Left lobe of liver (tissue), 2 donors: ENCODE measurements at places on chromosomes 16 and 17. TPM values are rescaled to one million over a fixed set of nuclear protein-coding genes. Genes with fewer than 3 reads are reported as not detected.

DNA sequence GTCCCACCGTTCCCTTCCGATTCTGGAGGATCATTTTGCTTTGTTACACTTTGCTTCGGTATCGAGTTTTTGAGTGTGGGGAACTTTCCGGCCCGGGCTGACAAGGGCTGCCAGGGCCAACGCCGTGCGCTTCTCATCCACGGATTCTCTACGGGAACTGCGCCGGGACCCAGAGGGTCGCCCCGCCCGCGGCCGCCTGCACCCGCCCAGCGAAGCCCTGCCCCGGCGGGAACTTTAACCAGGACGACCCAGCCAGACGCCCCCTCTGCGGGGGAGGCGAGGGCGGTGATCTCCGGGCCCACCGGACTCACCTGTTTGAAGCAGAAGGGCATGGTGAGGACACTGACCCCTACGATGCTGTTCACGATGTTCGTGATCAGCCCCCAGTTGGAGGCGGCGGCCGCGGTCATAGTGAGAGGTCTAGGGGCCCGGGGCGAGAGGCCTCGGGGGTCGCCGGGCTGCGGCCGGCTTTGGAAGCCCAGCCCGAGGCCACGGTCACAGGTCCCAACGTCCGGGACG, 536 bp downstream of the SLC38A10 start:
- DNase-seq: peak; percentile 62

- no peak for DNase-seq
Observed at GRCh38 chr17:29212681-29213121, 32.5 kb upstream of the MYO18A start.

DNA sequence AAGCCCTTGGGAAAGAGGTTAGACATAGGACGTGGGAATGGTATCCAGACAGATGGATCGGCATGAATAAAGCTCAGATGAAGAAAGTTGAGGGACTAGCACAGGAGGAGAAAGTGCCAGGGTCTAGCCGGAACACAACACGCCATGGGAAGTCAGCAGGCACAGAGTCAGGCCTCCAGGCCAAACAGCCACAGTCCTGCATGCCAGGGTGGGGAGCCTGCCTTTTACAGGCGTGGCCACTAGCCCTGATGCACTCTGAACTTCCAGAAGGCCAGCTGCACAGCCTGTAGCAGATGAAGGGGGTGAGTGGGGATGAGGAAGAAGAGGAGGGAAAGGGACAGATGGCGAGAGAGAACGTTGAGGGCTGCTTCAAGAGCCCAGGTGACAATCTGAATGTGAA, 5.2 kb downstream of the B9D1 start:
- DNase-seq: no peak

GRCh38 chr17:79728908-79729471, 1.8 kb upstream of the ENPP7 start:
- no peak for DNase-seq

- DNase-seq: no peak
Observed at GRCh38 chr16:35598696-35599332, 2139.4 kb downstream of the TP53TG3F start.

DNA sequence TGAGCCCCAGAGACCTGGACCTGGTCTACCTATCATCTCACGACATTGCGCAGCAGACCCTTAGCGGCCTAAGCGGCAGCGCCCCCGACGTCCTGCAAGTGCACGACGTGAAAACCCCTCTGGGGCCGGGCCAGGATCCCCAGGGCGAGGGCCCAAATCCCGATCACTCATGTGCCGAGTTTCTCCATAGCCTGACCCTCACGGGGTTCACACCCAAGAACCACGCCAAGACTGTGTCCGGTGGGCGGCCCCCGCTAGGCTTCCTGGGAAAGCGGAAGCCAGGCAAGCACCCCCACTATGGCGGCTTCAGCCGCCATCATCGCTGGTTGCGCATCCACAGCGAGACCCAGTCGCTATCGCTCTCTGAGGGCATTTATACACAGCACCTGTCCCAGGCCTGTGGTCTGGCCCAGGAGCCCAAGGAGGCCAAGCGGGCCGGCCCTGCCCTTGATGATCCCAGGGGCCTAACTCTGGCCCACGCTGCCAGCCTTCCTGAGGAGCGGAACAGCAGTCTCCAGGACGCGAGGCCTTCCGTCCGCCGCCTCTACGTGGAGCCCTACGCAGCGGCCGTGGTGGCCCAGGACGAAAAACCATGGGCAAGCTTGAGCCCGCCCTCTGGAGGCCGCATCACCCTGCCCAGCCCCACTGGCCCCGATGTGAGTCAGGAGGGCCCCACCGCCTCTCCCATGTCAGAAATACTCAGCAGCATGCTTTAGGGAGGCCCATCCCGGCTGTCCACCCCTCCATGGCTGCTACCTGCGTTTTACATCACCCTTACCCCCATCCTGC, 82.8 kb upstream of the NOG start:
- no peak for DNase-seq

GRCh38 chr16:78246559-78246958, 147.1 kb downstream of the WWOX start:
- DNase-seq: no peak

GRCh38 chr16:51898872-51899271, 648.1 kb downstream of the TOX3 start:
- DNase-seq: no peak

DNA sequence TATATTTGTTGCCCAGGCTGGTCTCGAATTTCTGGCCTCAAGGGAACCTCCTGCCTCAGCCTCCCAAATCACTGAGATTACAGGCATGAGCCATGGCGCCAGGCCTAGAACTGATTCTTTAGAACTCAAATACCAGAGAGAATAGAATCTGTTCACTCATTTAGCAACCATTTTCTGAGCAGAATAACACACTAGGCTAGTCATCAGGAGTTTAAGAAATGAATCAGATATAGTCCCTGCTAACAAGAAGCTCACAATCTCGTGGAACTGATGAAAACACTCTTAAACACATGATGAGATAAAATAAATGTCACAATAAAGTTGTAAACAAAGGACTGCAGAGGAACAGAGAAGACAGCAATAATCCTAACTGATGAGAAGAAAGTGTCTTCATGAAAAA, 55.8 kb upstream of the ADCY9 start:
- DNase-seq: no peak

- no peak for DNase-seq
Observed at GRCh38 chr17:72697602-72698146, 394.8 kb downstream of the SLC39A11 start.

GRCh38 chr16:89722392-89723278, 1.3 kb downstream of the ZNF276 start:
- peak; percentile 65 for DNase-seq

- DNase-seq: no peak
Observed at GRCh38 chr17:62720126-62720850, 87.8 kb downstream of the MARCHF10 start.

- DNase-seq: no peak
Observed at GRCh38 chr16:54270711-54271110, 15.9 kb downstream of the IRX3 start.

GRCh38 chr16:64919929-64920607, 201.8 kb downstream of the CDH11 start:
- no peak for DNase-seq

- DNase-seq: no peak
Observed at GRCh38 chr16:81254922-81255526, 16.5 kb downstream of the BCO1 start.

DNA sequence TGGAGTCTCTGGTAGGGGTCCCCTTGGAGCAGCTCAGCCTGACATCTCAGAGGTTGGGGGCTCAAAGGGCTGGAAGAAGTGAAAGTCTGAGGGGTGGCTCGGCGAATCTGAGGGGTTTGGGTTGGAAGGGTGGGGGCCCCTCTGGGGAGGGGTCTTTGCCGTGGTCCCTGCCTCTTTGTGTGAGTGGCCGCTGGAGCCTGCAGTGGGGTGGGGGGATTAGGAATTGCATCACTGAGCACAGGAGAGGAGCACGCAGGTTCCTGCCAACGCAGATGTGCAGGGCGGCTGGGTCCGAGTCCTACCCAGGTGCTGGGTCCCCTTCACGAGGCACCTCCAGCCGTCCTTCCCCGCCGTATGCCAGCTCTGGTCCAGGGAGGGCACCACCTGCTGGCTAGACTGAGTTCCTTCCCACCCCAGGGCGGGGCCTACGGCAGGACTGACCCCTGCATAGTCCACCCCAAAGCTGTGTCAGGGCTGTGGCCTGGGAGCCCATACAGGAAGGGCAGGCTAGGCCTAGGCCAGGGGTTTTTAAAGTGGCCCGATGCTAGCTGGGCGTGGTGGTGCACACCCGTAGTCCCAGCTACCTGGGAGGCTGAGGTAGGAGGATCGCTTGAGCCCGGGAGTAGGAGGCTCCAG, 9.9 kb downstream of the FMNL1 start:
- no peak for DNase-seq

DNA sequence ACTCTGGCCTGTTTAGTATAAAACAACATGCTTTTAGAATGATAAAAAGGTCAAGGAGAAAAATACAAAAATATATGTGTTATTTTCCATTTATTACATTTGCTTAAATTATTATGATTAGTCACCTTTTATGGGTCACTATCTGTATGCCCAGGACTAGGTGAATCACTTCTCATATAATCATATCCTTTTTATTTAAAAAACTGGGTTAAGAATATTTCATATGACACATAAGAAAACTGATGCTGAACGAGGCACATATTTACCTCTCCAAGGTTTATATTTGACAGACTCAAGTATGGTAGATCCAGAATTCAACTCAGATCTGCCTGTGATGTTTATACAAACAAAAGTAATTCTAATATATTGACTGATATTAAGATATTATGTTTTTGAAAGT, 134.5 kb downstream of the CDH8 start:
- DNase-seq: no peak

GRCh38 chr16:86661706-86662105, 83.4 kb downstream of the FOXL1 start:
- no peak for DNase-seq

GRCh38 chr16:70553645-70554044, 30.0 kb downstream of the SF3B3 start:
- no peak for DNase-seq

GRCh38 chr17:56629531-56630075, 36.1 kb downstream of the NOG start:
- no peak for DNase-seq

- no peak for DNase-seq
Observed at GRCh38 chr17:80885947-80886582, 105.6 kb upstream of the CHMP6 start.

DNA sequence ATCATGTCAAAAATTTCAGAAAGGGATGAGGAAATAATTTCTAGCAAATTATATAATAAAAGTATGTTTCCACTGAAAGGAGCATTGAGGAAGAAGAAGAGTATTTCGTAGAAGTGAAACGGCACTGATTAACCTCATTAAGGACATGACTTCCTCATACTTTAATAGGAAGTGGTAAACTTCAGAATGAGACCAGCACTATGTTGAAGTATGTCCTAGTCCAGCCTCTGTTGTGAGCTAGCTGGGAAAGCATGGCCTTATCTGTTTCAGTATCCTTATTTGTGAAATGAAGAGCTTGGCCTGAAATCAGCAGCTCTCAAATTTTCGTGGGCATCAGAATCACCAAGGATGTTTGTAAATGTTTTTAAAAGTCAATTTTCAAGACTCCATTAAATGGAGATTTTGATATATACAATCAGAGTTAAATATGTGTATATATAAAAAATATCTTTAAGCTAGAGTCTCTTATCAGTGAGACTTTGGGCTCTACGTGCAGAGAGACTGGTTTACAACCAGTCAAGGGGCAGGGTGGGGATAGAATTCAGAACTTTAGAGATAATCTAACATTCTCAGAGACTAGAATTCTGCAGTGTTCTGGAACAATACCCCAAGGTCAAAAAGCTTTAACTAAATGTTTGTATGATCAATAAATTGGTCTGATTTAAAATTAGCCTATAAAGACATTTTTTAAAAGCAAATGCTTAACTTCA, 365.4 kb downstream of the CDH13 start:
- DNase-seq: no peak

GRCh38 chr17:48023400-48024148, 14.0 kb downstream of the COPZ2 start:
- DNase-seq: peak; percentile 89

GRCh38 chr16:15552507-15552906, 90.4 kb downstream of the MARF1 start:
- DNase-seq: no peak

DNA sequence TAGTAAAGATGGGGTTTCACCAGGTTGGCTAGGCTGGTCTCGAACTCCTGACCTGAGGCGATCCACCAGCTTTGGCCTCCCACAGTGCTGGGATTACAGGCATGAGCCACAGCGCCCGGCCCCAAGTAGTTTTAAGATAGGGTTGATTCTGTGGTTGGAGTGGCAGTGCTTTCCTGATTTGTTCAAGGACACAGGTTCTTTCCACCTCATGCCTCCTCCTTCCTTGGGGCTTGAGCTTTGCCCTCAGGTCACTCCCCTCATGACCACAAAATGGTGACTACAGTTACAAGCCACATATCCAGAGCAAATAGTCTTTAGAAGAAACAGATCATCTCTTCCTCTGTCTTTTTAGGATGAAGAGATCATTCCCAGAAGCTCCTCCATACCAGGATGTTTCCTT, 25.3 kb upstream of the SMURF2 start:
- no peak for DNase-seq

GRCh38 chr17:79990051-79990592, 45.5 kb downstream of the TBC1D16 start:
- peak; percentile 92 for DNase-seq

GRCh38 chr17:16178836-16179235, 36.5 kb downstream of the NCOR1 start:
- DNase-seq: no peak

- no peak for DNase-seq
Observed at GRCh38 chr16:88806491-88807111, 3.0 kb downstream of the CDT1 start.

- no peak for DNase-seq
Observed at GRCh38 chr17:3963237-3964201, 718 bp downstream of the ATP2A3 start.

GRCh38 chr16:8924214-8924613, 39.5 kb downstream of the USP7 start:
- peak; percentile 89 for DNase-seq

GRCh38 chr16:74029115-74029792, 267.4 kb upstream of the PSMD7 start:
- no peak for DNase-seq

- DNase-seq: no peak
Observed at GRCh38 chr17:4407851-4408250, 25.9 kb upstream of the SPNS3 start.

The CCL3 gene
- total RNA-seq: 2.0 TPM

The G6PC1 gene
- 440 TPM for total RNA-seq

The TBX2 gene
- total RNA-seq: 7.4 TPM

The TMEM132E gene
- total RNA-seq: 0.65 TPM

The GLP2R gene
- total RNA-seq: 0.68 TPM

The CDRT15 gene
- not detected for total RNA-seq

The KRT31 gene
- total RNA-seq: not detected

The KAT8 gene
- 27.0 TPM for total RNA-seq

The CTRB2 gene
- total RNA-seq: 12.7 TPM

The TBC1D3I gene
- 0.58 TPM for total RNA-seq

The NME3 gene
- 30.9 TPM for total RNA-seq

The TAT gene
- 2,689 TPM for total RNA-seq

The CAPNS2 gene
- total RNA-seq: not detected

The OR4D1 gene
- total RNA-seq: not detected

The LRRC37A gene
- total RNA-seq: 0.45 TPM

The PER1 gene
- 108 TPM for total RNA-seq

The RSAD1 gene
- total RNA-seq: 27.4 TPM

The ABCA6 gene
- total RNA-seq: 101 TPM
